ENCODE measurements at places on chromosomes 1 and 21. TPM values are rescaled to one million over a fixed set of nuclear protein-coding genes. Genes with fewer than 3 reads are reported as not detected.

Gene PRELP
- not detected for total RNA-seq

Gene PADI4
- not detected for total RNA-seq

DNA sequence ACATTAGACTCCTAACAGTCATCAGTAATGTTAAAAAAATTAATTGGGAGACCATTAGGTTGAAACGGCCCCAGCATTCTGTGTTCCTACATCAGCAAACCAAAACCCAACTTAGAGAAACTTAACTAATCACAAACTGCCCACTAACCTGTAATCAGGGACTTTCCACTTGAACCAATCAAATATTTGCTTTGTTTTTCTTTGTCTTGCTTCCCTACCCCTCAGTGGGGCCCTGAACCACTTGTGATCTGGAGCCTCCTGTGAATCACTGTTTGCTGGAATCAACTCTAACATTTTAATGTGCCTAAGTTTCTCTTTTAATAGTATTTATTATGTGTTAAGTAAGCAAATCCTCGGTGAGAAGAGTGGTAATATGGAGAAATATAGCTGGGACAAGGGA is 64.0 kb downstream of the ABCA4 start:
- DNase-seq = no peak

- no peak for DNase-seq
Observed at GRCh38 chr1:215082532-215083382, at the start of gene KCNK2. Gene KCNK2 (plus strand): TSS chr1:215082737. CDS start chr1:215083386, 649 bp downstream.

DNA sequence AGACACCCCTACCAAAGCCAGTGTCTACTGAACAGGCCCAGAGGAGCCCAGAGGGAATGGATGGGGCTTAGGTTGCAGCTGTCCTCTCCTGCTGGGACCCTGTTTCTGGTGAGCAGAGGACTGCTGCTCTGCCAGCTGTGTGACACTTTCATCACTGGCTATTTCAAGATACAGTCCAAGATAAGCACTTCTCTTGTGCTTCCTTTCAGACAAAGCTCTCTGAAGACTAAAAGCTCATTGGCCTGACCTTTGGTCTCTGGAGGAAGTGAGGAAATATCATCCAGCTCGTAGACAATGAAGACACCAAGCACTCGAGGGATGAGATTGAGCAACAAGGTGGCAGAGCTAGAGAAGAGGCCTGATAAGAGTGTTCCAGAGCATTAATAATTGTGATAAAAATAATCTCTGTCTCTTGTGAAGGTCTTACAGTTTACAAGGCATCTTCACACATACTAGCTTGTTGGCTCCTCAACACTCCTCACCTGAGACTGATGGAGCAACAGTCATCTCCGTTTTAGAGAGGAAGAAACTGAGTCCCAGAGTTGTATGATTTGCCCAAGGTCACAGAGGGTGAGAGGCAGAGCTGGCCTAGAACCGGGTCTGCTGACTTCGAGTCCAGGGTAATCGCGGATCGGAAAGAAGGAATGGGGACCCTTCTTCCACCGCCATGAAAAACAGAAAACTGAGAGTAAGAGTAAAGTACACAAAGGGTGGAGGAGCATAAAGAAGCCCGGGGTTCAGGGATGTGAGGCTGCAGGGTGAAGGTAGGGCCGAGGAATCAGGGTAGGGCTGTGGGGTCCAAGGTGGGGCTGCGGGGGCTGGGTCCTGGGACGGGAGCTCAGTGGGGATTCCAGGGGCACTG is 666 bp downstream of the PAFAH2 start:
- DNase-seq = no peak

GRCh38 chr1:29752141-29752540 is 515.8 kb downstream of the PTPRU start:
- DNase-seq = no peak
